ENCODE measurements at places on chromosomes 3 and 15.

- no peak for DNase-seq
These were observed 20.8 kb downstream of the SELENOT start for GRCh38 chr3:150623945-150624344.

DNA sequence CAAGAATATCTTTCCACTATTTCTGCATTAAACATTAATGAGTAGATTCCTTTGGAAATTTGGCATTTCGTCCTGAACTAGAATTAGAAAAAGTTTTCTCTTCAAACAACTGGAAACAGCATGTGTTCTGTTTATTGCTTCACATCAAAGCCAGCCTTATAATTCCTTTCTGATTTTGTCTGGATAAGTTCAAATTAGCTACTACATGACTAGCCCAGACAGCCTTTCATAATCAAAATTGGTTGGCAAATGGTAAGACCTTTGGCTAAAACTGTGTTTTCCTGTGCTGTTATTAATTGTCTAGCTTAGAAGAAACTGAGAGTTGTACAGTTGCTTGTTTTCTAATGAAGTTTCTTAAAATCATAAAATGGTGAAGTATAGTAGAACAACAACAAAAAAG lies 52.7 kb upstream of the P3H2 start:
- no peak for DNase-seq

DNA sequence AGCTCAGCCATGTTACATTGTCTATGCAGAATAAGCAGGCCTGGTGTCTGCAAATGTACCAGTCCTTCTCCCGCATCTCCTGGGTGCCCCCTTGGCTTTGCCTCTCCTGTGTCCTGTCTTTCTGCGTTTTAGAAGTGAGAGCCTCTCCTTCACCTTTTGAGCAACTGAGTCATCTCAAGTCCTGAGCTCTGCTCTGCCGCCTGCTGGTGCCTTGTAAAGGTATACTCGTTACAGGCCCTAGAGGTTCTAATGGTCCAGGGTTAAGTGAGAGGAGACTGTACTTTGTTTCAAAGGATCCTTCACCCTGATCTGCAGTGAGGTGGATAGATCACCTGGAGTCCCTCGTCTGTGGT lies 12.6 kb downstream of the GHRL start:
- no peak for DNase-seq

- no peak for DNase-seq
These were observed 157.4 kb upstream of the GMNC start for GRCh38 chr3:191019855-191020254.

GRCh38 chr15:99409097-99409473 lies 156.7 kb upstream of the MEF2A start:
- DNase-seq = no peak

DNA sequence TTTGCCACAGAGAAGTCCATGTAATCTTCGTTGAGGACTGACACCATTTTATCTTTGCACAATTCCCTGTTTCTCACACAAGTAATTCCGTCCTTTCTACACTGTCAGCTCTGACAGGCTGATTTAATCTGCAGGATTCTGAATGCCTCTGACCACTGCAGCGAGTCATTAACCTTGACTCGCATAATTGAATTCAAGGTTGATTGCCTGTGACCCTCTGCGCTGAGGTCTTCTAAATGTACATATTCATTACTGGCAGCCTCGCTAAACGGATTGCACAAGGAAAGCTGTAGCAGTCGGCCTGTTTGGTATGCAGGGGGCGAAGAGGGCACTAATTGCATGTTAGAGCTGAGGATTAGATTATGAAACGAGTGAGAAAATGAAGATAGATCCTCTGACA lies 147.8 kb downstream of the SHOX2 start:
- DNase-seq = no peak

GRCh38 chr3:23038471-23038870 lies 164.7 kb upstream of the UBE2E2 start:
- DNase-seq = no peak

- DNase-seq = no peak
These were observed 11.4 kb downstream of the GPR87 start for GRCh38 chr3:151305060-151305774.

- no peak for DNase-seq
These were observed 51.9 kb downstream of the ARRDC4 start for GRCh38 chr15:98012354-98012753.

Measured in stimulated activated CD8-positive, alpha-beta memory T cell treated with anti-CD3 and anti-CD28 coated beads, Interleukin-4, amount 100 ng/mL, for 1 hour (primary cell).